Stimulated activated CD4-positive, alpha-beta T cell treated with anti-CD3 and anti-CD28 coated beads, Interleukin-15, amount 100 ng/mL, for 48 hours (primary cell): ENCODE measurements at places on chromosomes 3 and 15.
A peak's percentile ranks its signal among the peaks of the same experiment; 100 is the strongest.

- peak; percentile 16 for DNase-seq
These were observed at the start of gene UBA7 for GRCh38 chr3:49813497-49814174. Gene UBA7, minus strand, starts transcription at chr3:49813953. Its CDS starts 166 bp downstream, at chr3:49813787.

GRCh38 chr3:14861446-14862302 lies 42.9 kb downstream of the FGD5 start:
- DNase-seq, result no peak

- DNase-seq, result no peak
These were observed 477.4 kb downstream of the NAALADL2 start for GRCh38 chr3:175336406-175337133.

- no peak for DNase-seq
These were observed 45.8 kb downstream of the ALDH1A2 start for GRCh38 chr15:58019503-58020376.

GRCh38 chr3:131775650-131776049 lies 259.2 kb downstream of the CPNE4 start:
- no peak for DNase-seq

DNA sequence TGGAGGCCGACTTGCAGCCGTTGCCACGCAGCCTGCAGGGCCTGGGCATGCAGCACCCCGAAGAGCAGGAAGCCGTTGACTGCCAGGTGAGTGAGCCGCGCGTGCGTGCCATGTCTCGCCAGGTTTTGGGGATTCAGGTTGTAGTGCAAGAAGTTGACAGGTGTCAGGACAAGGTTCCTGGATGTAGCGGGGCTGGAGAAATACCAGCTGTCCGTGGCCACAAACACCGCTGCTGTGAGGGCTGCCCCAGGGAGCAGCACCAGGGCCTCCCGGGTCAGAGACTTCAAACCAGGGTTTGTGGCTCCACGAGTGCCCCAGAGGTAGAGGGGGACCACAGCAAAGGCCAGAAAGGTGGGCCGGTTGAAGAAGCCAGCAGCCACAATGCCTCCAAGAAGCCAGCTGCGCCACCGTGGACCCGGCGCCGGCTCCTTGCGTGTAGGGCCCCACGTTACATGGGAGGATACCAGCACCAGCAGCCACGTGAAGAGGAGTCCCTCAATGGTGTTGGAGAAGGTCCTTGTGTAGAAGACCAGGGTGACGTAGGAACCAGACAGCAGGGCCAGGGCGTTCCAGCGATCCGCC lies 5.6 kb upstream of the NCBP2 start:
- no peak for DNase-seq

DNA sequence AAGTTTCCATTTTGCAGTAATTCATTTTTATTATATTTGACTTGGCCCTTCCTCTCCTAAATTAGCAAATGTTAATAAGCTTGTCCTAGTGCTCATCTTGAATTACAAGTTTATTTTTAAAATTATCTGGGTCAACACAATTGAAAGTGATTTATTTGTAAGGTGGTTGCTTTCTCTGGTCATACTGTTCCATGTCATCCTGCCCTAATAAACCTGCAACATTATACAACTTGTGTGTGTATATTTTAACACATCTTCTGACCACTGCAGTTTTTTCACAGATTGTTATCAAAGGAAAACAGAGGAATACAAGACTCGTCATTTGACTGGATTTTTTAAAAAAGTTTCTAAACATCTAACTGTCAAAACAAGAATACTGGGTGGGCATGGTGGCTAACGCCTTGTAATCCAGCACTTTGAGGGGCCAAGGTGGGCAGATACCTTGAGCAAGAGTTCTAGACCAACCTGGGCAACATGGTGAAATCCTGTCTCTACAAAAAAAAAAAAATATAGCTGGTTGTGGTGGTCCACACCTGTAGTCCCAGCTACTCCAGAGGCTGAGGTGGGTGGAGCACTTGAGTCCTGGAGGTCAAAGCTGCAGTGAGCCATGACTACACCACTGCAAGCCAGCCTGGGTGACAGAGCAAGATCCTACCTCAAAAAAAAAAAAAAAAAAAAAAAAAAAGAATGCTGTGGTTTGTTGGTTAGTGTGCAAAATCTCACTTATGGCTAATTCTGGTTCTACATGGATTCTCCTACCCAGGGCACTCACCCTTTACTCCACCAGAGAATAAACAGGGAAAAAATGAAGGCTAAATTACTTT lies 5.0 kb upstream of the LRRFIP2 start:
- no peak for DNase-seq

- DNase-seq, result no peak
These were observed 48.5 kb downstream of the MAGEF1 start for GRCh38 chr3:184663356-184663755.

DNA sequence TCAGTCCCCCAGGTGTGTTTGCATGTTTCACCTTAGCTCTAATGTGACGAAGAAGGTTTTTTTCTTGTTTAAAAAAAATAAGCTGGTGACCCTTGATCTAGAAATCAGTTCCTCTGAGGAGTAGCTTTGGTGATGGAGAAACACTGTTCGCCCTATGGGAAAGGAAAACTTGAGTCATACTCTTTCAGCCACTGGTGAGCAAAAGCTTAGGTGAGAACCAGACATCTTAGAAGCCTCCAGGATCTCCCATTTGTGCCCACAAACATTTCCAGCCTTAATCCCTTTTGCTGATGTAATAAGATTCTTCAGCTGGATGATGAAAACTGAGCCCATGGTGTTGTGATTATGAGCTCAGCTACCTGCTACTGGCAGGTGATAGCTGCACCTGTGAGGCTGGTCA lies 37.8 kb downstream of the SLC27A2 start:
- no peak for DNase-seq

DNA sequence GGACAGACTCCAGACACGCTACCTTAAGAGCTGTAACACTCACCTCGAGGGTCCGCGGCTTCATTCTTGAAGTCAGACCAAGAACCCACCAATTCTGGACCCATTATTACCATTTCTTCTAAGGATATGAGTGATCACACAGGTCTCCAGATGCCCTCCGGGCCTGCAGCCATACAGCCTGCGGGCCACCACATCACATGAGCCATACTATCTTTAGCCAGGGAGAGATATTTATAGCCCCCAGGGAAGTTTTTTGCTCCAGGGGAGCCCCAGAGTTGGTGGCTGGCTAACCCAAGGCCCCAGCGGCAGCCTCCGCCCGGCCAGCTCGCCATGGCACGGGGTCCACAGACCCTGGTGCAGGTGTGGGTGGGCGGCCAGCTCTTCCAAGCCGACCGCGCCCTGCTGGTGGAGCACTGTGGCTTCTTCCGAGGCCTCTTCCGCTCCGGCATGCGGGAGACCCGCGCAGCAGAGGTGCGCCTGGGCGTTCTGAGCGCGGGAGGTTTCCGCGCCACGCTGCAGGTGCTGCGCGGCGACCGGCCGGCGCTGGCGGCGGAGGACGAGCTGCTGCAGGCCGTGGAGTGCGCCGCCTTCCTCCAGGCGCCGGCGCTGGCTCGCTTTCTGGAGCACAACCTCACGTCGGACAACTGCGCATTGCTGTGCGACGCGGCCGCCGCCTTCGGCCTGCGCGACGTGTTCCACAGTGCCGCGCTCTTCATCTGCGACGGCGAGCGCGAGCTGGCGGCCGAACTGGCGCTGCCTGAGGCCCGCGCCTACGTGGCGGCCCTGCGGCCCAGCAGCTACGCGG lies at the start of gene KBTBD13:
Gene KBTBD13 (plus strand): TSS at position 261 of the 805 bp plus-strand sequence. CDS start 70 bp downstream, at position 331.
- no peak for DNase-seq

DNA sequence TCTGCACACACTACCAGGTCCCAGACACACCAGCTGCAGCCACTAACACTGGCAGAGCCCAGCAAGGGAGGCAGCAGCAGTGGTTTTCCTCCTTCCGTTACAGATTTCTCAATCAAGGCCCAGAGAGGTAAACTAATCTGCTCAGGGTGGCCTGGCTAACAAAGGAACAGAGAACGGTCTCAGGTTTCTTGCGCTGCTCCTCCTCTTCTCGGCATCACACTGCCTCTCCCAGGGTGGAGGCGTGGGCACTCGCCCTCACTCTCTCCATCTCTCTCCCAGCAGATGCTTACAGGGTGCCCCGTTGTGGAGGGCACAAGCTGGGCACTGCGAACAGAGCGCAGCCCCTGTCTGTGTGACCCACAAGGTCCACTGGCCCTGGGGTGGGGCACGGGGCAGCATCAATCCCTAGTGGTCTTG lies 228.7 kb downstream of the VPS13C start:
- DNase-seq, result no peak

GRCh38 chr3:123258811-123259420 lies 57.2 kb downstream of the SEC22A start:
- DNase-seq, result no peak

GRCh38 chr15:90624278-90624981 lies 92.7 kb upstream of the BLM start:
- no peak for DNase-seq

- no peak for DNase-seq
These were observed 23.1 kb upstream of the CHD2 start for GRCh38 chr15:92877000-92877399.

GRCh38 chr3:196712514-196713413 lies 587 bp downstream of the PIGX start:
- peak; percentile 54 for DNase-seq

DNA sequence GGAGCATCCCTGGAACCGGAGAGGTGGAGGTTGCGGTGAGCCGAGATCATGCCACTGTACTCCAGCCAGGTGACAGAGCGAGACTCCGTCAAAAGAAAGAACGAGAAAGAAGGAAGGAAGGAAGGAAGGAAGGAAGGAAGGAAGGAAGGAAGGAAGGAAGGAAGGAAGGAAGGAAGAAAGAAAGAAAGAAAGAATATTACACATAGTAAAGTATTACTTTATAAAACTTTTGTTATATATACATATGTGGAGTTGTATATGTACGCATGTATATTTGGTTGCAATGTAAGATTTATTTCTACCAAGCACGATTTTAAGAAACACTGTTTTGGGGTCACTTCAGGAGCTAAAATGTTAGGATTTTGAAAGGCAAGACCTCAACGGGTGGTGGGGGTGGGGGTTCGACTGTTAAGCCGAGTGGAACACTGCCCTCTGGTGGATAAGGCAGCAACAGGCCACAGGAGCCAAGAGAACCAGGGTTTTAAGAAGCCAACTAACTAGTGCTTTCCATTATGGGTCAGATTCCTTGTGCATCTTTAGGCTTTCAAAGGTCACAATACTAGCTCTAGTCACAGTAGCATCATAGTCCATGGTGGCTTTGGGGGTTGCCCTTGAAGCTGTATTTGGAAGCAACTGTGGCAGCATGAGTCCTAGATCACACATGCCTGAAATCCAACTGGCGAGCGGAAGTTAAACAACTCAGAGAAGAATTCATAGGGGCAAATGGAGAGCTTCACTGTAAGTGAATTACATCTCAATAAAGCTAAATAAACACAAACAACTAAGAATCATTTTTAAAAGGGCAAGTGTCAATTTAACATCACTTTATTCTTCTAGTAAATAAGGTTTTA lies 22.5 kb downstream of the GLB1 start:
- no peak for DNase-seq

DNA sequence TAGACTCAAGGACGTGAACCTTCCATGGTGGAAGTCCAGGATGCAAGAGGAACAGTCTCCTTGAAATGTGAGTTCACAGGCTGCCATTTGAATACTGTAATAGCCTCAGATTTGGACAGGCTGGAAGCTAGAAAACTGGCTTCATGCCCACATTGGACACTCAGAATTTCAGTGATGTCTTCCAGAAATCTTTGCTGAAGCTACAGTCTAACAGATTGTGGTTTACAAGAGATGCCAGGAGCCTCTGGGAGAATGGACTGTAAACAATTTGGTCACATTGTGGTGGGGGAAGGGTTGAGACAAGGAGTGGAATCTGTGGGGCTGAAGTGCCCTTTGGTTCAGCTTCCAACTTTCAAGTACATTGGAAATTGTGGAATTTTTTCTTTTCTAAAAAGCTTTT lies 252.0 kb upstream of the PROK2 start:
- no peak for DNase-seq

GRCh38 chr3:146640955-146641867 lies 36.1 kb upstream of the PLSCR5 start:
- no peak for DNase-seq

DNA sequence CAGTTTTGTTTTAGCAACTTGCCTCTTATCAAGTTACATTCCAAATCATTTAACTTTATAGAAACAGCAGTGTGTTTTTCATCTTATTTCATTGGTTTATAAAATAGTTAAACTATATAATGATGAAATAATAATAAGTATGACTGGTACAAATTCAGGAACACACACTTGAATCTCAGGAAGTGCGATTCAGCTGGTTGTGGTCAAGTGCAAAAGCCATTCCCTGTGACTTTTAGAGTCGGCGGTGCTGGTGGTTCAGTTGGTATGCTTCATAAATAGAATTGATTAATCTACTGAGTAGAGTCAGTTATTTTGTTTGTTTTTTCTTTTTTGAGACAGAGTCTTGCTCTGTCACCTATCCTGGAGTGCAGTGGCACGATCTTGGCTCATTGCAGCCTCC lies 22.7 kb downstream of the SACM1L start:
- DNase-seq, result no peak

DNA sequence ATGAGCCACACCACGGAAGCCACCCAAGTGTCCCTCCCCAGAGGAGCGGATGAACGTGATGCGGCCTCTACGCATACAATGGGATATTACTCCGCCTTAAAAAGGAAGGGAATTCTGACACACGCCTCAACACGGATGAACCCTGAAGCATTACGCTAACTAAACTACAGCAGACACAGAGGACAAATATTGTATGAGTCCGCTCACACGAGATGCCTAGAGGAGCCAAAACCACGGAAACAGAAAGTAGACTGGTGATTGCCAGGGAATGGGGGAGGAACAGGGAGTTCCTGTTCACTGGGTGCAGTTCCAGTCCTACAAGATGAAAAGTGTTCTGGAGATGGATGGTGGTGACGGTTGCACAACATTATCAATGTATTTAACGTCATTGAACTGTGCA lies 32.7 kb downstream of the SRGAP3 start:
- DNase-seq, result no peak

DNA sequence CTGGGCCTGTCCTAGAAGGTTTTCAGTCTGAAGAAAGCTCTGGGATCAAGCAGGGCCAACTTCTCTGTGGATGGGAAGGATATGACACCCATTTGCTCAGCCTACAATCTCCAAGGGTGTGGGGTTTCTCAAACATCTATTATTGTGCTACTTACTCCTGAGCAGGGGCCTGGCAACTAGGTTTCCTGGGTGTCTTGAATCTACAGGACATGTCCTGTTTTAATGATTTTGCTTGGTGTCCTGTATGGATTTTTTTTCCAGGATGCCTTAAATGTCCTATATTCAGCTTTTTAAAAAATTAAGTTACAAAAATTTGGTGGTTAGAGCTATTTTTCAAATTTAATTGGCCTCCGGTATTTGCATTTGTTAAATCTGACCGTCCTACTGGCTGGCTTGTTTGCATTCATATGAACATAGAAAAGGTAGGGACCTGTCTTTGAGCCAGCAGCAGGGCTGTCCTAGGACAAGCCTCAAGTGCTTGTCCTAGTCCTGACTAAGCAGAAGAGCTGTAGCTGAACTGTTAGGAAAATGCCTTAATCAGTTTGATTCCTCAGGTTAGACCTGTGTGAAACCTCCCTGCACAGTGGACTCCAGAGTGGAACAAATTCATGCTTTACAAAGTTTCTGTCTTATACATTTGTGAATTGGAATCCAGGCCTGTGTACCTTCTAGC lies 40.0 kb upstream of the LMOD3 start:
- no peak for DNase-seq

GRCh38 chr3:64536166-64536565 lies 151.6 kb downstream of the ADAMTS9 start:
- no peak for DNase-seq
